ENCODE measurements at places on chromosomes 4 and X. TPM values are rescaled to one million over a fixed set of nuclear protein-coding genes. Genes with fewer than 3 reads are reported as not detected.

DNA sequence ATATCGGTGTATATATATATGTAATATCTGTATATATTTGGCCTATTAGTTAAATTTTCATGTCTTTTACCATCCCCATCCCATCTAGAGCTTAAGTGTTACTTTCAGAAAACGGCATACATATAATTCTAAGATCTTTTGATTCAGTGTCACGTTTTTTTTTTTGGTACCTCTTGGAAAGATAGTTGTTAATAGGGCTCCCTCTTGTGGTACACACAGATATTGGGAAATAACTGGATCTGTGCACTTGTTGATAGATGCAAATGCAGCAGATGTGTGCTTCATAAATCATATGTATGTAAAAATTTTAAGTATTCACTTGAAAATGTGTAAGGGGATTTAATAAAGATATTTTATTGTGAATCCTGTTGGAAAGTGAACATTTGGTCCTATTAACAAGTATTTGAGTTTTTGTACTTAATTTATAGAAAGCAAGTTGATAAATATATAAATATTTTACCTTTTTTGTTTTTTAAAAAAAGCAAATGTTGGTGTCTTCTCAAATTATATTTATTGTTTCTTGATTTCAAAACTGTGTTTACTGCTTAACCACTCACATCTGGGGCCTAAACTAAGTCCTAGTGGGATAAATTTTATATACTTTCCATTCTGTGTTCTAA is 74.7 kb downstream of the PAQR3 start:
- no peak overlapping the region for H3K4me3 ChIP-seq
- peak; percentile 73 for DNase-seq
- H3K36me3 ChIP-seq = peaks cover 26% of the 10 kb centered on the region
- H3K27ac ChIP-seq = no peak overlapping the region
- no peaks in the 10 kb centered on the region for H3K27me3 ChIP-seq

DNA sequence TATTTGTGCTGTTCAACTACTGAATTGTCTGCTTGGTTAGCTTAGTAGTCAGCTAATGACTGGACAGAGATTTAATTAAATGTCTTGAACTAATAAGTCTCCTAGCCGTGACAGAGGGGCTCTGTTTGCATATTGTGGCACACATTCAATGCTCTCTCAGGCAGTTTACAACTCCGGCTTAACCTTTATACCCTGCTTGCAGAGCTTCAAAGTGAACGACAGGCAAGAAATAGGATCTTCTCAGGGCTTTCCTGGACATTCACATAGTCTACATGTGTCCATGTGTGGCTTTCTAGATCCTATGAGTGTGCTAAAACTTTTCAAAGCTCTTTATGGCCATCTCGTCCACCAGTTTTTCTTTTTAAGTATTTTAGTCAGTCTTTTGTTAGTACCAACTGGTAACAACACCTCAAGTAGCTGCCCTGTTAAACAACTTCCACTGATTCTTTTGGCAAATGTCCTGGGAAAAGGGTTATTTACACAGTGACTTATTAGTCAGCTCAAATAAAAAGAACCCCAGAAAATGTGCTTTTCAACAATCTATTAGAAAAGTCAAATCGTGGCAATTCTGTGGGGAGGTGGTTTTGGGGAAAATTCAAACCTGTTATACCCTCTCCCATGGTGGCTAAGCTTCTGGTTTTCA is 28.6 kb downstream of the OR13H1 start:
- H3K4me1 ChIP-seq = no peaks in the 10 kb centered on the region
- no peaks in the 10 kb centered on the region for H3K36me3 ChIP-seq
- H3K27ac ChIP-seq = no peak overlapping the region
- no peak for DNase-seq

- no peak overlapping the region for H3K27ac ChIP-seq
- no peaks in the 10 kb centered on the region for H3K27me3 ChIP-seq
- H3K36me3 ChIP-seq = no peaks in the 10 kb centered on the region
- DNase-seq = no peak
- H3K4me3 ChIP-seq = no peak overlapping the region
Observed at GRCh38 chr4:179196511-179196910, 1754.3 kb upstream of the AGA start.

DNA sequence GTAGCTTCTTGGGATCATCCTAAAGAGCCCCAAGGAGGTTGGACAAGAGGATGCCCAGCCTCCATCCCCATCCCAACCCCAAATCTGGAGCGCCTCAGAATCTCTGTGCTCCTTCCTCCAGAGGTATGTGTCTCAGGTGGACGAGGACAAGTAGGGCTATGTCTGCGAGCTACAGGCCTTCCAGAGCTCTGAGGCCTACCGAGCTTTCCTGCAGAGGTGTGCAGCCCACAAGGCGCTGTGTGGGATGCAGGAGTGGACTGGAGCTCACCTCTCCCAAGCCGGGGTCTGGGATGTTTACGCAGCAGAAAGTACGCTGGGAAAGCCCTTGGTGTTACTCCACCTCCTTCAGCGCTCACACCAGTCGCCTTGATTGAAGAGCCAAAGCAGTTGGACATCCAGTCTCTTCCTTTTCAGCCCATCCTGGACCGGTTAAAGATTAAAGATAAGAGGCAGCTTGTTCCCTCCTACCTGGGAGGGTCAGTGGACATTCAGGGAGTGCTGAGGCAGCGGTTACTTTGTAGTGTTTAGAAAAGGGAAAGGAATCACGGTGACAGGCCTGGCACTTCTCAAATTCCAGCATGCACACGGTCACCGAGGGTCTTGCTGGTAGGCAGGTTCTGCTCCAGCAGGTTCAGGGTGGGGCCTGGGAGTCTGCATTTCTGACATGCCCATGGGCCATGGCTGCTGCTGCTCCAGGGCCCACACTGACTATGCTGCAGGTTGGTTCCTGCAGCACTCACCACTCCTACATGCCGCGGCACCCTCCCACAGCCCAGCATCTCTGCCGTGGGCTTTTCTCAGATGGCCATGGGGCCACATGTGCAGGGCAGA is 29.5 kb upstream of the JAKMIP1 start:
- H3K4me1 ChIP-seq = no peaks in the 10 kb centered on the region
- DNase-seq = no peak
- H3K4me3 ChIP-seq = no peak overlapping the region
- H3K27ac ChIP-seq = no peak overlapping the region

GRCh38 chr4:75781305-75781704 is 56.9 kb downstream of the USO1 start:
- no peak overlapping the region for H3K27ac ChIP-seq
- H3K4me1 ChIP-seq = no peaks in the 10 kb centered on the region
- peaks cover 25% of the 10 kb centered on the region for H3K36me3 ChIP-seq
- H3K27me3 ChIP-seq = no peaks in the 10 kb centered on the region
- H3K4me3 ChIP-seq = no peak overlapping the region

DNA sequence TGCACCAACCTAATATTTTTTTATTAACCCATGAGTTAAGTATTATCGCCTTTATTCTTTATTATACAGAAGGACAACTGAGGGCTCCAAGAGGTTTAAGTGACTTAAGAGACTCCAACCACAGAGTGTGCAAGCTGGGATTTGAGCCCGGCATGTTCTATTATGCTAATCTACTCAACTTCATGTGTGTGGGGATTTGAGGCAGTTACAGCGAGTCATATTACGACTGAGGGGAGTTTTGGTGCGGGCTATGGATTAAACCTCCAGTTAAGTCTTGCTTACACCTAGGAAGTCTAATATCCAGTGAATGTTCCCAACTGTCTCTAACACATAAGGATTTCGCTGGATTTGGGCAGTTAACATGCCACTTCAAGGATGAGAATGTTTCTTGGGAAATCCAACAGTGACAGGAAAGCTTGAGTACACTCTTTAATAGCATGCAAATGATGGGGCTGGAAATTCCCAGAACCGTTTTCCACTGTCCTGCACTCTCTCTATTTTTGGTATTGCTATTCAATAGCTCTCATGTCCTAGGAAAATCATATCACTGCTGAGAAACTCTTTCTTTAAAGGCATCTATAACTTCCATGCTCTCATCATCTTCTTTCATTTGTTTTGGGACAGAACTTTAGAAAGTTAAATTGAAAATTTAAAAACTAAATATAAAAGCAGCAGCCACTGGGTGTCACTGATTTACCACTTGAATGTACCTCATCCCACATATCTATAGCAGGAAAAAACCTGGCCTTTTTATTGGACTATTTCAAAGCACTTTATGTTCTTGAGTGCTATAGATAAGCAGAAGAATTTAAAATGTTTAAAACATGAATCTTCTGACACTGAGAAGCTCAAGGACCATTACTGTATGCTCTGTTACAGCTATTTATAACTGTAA is 165.1 kb upstream of the TTC29 start:
- DNase-seq = no peak
- H3K4me3 ChIP-seq = no peak overlapping the region
- H3K27me3 ChIP-seq = no peaks in the 10 kb centered on the region
- no peaks in the 10 kb centered on the region for H3K36me3 ChIP-seq
- H3K27ac ChIP-seq = no peak overlapping the region

GRCh38 chrX:56813318-56813837 is 84.3 kb downstream of the NBDY start:
- no peaks in the 10 kb centered on the region for H3K27me3 ChIP-seq
- no peaks in the 10 kb centered on the region for H3K36me3 ChIP-seq
- H3K27ac ChIP-seq = peak overlapping the region; percentile 40
- no peak for DNase-seq
- no peak overlapping the region for H3K4me3 ChIP-seq

DNA sequence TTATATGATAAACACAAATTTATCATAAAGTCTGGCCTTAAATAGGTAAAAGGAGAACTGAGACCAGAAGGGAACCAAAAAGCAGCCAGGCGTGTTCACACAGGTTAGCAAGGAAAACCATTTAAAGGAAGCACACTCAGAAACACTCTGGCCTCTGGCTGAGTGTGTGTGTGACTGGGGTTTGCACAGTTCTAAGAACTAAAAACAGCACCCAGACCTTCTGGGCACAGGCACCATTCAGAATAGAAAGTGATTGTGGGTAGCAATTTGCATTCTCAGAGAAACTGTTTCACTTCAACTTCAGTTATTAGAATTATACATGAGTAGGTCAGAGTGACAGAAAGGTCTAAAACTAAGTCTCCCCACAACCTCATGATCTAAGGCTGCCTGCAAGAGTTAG is 10.0 kb downstream of the GPR82 start:
- no peak overlapping the region for H3K4me3 ChIP-seq
- no peaks in the 10 kb centered on the region for H3K27me3 ChIP-seq
- peaks cover 2% of the 10 kb centered on the region for H3K36me3 ChIP-seq
- H3K4me1 ChIP-seq = no peaks in the 10 kb centered on the region
- peak overlapping the region; percentile 51 for H3K27ac ChIP-seq

DNA sequence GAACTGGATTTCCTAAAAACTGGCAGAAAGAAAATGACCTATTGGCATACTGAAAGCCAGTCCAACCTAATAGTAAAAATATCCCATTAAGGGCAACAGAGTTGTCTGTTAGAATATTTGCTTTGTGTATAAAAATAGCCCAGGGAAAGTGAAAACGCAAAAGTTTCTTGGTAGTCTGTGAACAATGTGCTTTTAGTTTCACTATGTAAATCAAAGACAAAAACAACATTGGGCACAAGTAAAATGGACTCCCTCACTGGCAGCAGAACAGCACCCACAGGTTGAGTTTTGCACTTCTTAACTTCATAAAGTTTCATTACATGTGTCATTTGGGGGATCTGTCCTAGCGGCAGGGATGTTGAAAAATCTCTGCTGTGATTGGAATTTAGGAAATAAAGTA is 4.3 kb upstream of the FGG start:
- H3K27me3 ChIP-seq = no peaks in the 10 kb centered on the region
- no peak overlapping the region for H3K27ac ChIP-seq
- H3K4me1 ChIP-seq = no peaks in the 10 kb centered on the region
- H3K4me3 ChIP-seq = no peak overlapping the region
- DNase-seq = no peak
- H3K36me3 ChIP-seq = no peaks in the 10 kb centered on the region

DNA sequence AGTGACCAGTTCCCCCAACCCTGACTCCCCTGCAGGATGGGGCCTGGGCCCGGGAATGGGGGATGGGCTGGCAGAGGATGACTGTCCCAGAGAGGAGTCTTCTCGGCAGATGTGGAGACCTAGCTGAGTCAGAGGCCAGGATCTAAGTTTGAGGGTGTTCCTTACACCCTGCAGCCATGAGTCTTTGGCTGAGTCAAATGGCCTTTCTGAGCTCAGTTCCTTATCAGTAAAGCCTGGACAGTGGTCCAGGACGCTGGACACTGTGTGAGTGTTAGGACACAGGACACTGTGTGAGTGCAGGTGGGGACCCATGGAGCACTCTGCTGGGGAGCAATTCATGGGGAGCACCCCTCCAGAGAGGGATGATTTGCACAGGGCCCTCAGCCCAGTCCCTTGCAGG is 5.0 kb downstream of the IL9R start:
- DNase-seq = no peak
- no peak overlapping the region for H3K4me3 ChIP-seq
- H3K4me1 ChIP-seq = peaks cover 45% of the 10 kb centered on the region

- no peak overlapping the region for H3K4me3 ChIP-seq
- no peaks in the 10 kb centered on the region for H3K36me3 ChIP-seq
- no peak for DNase-seq
- no peaks in the 10 kb centered on the region for H3K27me3 ChIP-seq
- H3K27ac ChIP-seq = peak overlapping the region; percentile 73
- peaks cover 13% of the 10 kb centered on the region for H3K4me1 ChIP-seq
Observed at GRCh38 chr4:70722199-70722791, 531 bp downstream of the RUFY3 start.

The DUSP21 gene
- total RNA-seq = not detected

The FAM47C gene
- not detected for total RNA-seq

The SLC10A4 gene
- 0.14 TPM for total RNA-seq

The NKAP gene
- total RNA-seq = 6.0 TPM

The FAT4 gene
- total RNA-seq = 2.7 TPM

The THOC2 gene
- 82.1 TPM for total RNA-seq

The LNX1 gene
- total RNA-seq = 1.6 TPM

Measured in thymus (tissue), 14 donors.